HAP-1 (cell line): ENCODE measurements at places on chromosomes 4 and X.

DNA sequence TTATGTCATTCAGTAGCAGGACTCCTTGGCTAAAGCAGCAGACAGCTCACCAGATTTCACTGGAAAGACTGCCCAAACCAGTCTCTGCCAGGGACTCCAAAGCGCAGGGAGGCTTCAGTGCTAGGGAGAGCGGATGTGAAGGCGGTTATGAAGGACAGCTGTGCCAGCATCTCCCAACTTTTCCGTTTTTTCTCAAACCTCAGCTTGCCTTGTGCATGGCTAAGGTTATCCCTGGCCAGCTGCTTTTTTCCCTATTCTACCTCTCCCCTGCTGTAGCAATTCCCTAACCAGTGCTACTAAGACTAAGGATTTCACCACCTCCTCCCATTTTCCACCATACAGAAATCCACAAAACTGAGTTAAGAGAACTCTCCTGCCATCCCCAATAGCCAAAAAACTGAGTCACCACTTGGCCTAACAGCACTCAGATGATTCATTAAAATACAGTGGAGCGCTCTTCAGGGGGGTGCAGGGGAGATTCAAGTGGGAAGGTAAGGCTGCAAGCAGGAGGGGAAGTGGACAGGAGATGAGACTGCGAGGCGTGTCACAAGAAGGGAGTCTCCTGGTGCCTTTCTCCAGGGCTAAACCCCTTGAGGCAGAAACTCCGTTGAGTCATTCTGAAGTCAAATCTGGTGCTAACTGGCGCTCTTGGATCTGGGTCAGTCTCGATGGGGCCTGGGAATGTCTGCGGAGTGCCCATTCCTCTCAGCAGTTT, 90.7 kb downstream of the PALLD start:
- no peak for DNase-seq

- DNase-seq, result peak; percentile 14
These were observed 126.9 kb upstream of the GPRIN3 start for GRCh38 chr4:89434364-89434988.

- DNase-seq, result peak; percentile 50
These were observed 586 bp downstream of the HERC5 start for GRCh38 chr4:88457307-88458103.

DNA sequence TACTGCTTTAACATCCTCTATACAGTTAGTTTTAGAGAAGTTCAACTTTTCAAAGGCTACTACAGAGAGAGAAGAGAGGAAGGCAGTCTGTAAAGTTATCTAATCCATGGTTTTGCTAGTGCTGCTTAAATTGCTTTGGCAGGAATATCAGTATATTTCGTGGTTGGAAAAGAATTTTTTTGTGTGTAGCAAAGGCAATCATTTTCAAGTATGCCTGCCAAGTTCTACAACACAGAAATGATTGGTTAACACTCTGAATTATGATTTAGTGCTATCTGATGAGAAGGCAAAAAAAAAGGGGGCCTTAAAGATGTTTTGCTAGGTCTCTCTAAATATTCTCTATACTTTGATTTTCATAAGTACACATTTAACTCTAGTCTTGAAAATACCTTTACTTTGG, 133.1 kb downstream of the JADE1 start:
- DNase-seq, result no peak

DNA sequence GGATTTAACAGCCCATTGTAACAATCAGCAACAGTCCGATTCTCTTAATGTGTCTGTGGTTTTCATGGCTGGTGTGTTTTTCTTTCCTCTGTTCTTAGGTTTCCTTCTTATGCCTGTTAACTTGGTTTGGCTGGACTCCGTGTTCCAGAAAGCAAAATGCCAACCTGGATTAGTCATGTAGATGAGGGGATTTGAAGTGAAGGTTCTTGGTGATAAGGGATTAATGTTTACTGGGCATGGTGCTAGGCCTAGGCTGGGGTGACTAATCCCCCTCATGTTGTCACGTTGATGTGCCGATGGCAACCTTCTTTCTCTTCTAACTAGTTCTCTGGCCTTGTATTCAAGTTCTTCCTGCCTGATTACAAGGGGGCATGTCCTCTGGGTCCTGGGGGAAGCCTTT, 85.9 kb downstream of the REPS2 start:
- no peak for DNase-seq

- no peak for DNase-seq
These were observed 2.2 kb downstream of the MAPK10 start for GRCh38 chr4:86357608-86358007.

DNA sequence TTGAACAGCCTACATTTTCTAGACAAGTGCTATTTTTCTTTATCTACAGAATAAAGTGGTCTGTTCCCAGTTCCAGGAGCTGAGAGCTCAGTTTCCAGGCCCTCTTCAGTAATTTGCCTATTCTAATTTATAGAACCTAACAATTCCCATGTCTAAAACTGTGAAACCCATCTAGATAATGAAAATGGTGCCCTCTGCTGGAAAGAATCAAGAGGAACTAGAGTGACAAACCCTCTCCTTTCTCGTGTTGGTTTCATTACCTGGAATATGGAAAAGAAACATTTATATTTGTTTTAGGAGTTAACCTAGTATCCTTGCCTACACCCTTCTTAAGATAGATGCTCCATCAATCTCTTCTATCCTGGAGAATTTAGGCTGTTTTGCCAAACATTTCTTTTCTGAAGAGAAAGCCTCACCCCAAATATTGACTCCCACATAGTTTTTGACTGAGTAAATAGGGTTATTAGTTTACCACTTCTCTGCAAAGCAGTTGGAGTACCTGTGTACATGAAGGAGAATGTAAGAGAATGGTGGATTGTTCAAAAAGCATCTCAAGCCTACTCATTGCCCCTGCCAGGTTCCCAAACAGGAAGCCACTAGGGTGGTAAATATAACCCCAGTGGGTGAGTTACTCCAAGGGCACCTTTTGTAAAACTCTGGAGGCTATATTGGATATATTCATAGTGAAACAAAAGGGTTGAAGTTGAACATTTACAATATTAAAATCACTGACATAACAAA, 121.6 kb downstream of the RASL11B start:
- peak; percentile 64 for DNase-seq

GRCh38 chr4:5451243-5451642, 257.1 kb downstream of the EVC2 start:
- DNase-seq, result no peak

- no peak for DNase-seq
These were observed 7.7 kb downstream of the NSG1 start for GRCh38 chr4:4394644-4395043.

DNA sequence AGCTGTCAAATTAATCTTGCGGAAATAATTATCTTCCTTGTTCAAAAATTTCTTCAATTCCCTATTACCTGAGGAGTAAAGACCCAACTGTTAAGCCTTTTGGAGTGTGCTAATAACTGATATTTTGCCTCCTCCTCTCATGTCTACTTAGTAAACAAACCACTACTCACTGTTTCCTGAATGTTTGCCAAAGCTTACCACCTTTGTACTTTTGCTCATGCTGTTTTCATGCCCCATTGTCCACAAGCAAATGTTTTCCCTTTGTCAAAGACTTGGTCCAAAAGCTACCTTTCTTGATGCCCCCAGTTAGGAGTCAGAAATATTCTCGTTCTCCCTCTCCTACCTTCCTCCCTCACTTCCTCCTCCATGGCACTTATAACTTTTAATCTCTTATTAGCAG, 226.1 kb downstream of the ENOX2 start:
- no peak for DNase-seq

DNA sequence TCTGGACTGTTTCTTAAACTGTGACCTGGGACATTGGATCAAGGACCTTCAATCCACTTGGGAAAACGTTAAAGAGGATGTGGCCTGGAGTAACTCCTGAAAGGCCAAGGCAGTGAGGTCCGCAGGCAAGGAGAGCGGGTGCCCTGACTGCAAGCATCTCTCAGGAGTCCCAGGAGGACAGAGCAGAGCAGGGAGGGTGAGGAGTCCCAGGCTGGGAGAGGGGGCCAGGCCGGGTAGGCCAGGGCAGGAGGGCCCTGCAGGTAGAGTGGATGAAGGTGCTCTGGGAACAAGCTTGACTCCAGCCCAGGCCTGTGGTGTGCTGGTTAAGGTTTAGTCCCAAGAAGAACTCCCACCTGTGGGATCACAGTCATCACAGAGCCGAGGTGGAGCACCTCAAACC, 13.8 kb downstream of the PNMA6E start:
- DNase-seq, result no peak

DNA sequence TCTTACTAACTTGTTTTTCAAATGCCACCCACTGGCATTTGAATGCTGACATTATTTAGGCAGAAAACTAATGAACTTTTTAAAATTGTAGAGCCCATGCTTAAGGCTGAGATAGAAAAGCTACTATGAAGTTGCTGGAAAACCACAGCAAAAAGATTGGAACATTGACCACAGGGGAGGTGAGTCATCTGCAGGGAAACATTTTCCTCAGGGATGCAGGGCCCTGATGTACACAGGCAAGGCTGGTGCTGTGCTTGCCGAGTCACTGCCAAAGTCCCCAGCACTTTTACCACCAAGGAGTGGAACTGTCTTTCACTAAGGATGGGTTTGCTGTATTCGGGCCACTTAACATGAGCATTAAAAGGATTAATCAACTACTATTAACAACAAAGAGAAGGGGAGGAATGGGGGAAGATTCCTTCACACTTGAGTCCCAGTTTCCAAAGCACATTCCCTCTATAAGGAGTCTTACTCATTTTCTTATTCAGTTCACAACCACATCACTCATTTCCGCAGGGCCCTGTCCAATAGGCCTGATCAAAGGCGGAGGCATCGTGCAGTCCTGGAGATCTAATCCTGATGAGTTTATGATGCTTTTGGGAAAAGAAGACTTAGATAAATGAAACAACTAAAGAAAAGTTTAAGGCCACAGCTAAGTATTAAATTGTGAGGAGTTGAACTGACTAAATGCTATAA, 202.9 kb upstream of the NPY2R start:
- DNase-seq, result no peak

- DNase-seq, result no peak
These were observed 200.2 kb downstream of the HS3ST1 start for GRCh38 chr4:11228530-11228929.

DNA sequence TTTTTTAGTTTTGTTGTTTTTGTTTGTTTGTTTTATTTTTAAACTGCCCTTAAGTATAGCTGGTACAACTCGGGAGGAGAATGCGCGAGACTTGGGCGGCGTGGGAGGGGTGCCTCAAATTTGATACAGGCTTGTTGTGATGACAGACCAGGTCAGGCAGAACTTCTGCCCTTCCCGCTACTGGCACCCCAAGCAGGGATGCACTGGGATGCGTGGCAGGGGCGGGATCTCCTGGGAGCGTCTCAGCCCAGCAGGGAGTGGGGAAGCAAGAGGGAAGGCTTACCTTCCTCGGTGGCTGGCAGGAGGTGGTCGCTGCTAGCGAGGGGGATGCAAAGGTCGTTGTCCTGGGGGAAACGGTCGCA, 851 bp downstream of the SFRP2 start:
- DNase-seq, result no peak

- DNase-seq, result no peak
These were observed 2518.5 kb downstream of the ARAP2 start for GRCh38 chr4:33725861-33726260.

DNA sequence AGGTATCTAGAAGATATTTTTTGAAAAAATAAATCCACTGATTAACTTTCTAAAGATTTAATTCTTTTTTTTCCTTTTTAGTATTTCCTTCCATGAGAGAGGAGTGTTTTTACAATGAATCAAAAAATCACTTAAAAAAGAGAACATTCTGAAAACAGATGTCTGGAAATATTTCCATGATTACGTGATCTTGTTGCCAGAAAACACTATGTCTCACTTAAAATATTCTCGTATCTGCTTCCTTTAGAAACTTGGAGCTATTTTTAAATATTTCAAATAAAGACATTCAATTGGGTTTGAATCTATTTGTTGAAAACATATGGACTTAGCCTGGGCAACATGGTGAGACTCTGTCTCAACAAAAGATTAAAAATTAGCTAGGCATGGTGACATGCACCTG, 232.8 kb upstream of the RASGEF1B start:
- DNase-seq, result no peak

DNA sequence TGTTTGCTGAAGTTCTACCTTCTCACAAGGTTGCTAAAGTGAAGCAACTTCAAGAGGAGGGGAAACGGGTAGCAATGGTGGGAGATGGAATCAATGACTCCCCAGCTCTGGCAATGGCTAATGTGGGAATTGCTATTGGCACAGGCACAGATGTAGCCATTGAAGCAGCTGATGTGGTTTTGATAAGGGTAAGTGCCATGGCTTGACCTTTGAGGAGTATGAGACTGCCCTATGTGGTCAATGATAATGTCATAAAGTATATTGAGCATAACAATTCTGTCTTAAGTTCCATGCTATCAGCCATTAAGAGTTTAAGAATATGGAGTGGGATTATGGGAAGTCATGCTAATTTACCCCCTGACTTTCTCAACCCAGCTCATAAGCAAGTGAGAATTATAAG, 61.4 kb upstream of the PGK1 start:
- no peak for DNase-seq

DNA sequence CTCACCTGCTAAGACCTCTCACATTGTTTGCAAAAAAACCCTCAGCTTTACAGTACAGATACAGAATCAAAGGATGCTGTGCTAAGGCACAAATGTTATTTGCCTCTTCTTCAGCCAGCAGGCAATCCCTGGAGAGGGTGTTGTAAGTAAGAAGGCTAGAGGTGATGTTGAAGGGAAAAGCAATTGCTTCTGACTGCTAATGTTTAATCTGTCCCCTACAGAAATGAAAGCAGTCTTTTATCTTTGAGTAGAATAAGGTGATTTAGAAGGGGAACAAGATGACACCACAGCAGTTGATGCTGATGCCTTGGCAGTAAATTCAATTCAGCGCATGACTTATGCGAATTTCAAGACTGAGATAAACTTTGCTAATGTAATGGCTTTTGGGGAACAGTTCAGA, 1064.8 kb upstream of the IGFBP7 start:
- no peak for DNase-seq

DNA sequence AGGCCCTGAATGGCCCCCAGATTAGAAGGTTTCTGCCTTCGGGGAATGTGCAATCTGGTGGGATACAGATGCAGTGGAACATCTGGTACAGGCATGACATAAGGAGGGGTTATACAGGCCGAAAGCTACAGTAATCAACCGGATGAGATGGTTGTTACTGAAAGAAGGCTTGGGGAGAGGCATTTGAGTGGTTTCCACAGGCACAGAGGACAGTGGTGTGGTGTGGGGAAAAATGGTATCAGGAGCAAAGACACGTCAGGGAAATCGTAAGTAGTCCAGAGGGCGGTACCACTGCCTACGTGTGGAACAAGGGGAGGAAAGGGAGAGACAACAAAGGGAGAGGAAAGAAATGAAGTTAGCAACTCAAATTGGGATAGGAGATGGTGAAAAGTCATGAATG, 3.0 kb downstream of the PDLIM3 start:
- no peak for DNase-seq

DNA sequence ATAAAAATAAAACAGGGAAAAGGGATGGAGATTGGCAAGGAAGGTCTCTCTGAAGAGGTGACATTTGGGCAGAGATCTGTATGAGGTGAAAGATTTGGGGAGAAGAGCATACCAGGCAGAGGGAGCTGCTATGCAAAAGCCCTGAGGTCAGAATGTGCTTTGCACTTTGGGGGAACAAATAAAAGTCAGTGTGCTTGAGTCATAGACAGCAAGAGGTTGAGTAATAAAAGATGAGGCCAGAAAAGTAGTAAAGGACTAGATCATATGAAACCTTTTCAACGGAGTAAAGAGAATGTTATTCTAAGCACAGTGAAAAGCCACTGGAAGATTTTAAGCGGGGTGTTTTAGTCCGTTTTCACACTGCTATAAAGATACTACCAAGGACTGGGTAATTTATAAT, 76.5 kb upstream of the TEX13A start:
- DNase-seq, result no peak
